ENCODE measurements at places on chromosomes 3 and 15. TPM values are rescaled to one million over a fixed set of nuclear protein-coding genes. Genes with fewer than 3 reads are reported as not detected.

DNA sequence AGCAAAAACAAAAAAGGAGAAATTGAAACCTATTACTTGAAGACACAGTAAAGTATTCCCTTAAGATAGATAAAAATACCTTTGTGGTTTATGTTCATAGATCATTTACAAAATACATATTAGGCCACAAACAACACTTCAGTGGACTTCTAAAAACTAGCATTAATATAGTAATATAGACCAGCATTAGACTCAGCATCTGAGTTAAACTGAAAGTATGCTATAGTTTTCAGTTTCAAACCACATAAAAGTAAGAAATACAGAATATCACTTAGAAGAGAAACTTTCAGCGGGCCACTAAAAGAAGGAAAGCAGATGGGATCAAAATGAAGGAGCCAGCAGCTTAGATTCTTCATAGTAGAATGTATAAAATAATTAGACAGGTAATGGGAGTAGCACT lies 86.6 kb downstream of the MSL2 start:
- no peak for DNase-seq

DNA sequence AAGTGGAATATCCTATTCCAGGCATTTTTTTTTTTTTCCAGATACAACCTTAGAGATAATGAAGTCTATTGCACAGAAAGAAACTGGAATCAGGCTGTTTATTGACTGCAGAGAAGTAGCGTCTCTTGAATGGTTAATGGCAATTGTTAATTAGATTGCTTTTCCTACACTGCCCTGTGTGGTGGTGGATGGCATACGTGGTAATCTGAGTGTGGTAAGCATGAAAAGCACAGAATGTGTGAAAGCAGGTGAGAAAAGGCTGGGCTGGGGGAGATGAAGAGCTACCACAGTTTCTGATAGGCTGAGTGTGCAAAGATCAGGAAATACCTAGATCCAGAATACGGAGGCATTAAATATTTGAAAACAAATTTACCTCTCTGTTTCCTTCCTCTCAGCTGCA lies 486.3 kb upstream of the TBL1XR1 start:
- DNase-seq, result no peak

GRCh38 chr3:138625707-138626365 lies 17.3 kb downstream of the FAIM start:
- no peak for DNase-seq

The HDC gene
- 2.4 TPM for total RNA-seq

DNA sequence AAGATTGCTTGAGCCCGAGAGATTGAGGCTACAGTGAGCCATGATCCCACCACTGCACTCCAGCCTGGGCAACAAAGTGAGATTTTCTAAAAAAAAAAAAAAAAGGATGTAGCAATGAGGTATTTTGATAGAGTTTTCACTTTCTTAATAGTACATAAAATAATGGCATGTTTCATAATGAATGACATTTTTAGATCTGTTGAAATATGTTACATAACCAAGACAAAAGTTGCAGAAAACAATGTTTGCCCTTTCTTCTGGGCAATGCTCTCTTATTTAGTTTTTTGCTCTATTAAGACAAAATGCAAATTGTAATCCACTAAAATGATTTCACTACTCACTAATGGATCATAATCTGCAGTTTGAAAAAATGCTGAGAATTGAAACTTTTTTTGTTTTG lies 4.4 kb upstream of the MAPK6 start:
- DNase-seq, result no peak

DNA sequence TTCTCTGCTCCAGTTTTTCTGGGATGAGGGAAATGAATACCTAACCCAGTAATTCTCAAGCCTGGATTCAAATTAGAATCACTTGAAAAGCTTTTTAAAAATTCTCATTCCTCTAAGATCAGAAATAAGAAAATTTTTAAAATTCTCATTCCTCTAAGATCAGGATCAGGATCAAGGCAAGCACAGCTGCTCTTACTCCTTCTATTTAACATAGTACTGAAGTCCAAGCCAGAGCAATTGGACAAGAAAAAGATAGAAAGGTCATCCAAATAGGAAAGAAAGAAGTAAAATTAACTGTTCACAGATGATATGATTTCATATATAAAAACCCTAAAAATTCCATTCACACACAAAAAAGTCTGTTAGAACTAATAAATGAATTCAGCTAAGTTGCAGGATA lies 24.2 kb upstream of the CLRN1 start:
- DNase-seq, result no peak

DNA sequence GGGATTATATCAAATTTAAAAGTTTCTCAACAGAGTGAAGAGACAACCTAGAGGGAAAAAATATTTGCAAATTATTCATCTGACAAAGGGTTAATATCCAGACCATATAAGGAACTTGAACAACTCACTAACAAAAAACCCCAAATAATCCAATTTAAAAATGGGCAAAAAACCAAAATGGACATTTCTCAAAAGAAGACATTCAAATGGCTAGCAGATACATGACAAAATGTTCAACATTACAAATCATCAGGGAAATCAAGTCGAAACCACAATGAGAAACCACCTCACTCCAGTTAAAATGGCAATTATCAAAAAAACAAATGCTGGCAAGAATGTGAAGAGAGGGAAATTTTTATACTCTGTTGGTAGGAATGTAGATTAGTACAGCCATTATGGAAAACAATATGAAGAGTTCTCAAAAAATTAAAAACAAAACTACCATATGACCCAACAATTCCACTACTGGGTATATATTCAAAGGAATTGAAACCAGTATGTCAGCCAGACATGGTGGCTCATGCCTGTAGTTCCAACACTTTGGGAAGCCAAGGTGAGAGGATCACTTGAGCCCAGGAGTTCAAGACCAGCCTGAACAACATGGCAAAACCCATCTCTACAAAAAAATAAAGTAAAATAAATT lies 88.5 kb downstream of the CSNK1G1 start:
- no peak for DNase-seq

The CDHR4 gene
- total RNA-seq, result not detected

DNA sequence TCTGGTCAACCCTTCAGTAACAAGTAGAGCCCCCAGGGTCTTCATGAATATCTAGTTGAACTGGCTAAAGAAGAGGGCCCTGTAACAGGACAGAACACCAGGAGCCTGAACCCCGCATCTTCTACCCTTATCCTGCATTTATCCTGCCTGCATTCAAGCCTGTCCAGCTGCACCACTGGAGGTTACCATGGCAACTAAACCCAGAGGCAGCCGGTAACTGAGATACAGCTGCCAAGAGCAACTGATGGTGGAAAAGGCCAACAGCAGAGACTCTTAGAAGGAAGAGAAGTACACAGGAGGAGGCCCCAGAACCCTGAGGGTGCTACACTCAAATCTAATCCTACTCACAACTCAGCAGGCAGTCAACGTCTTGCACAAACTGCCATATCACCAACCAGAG lies 3.7 kb upstream of the PRKAR2A start:
- no peak for DNase-seq

The C3orf22 gene
- total RNA-seq, result not detected
